ENCODE measurements at places on chromosomes 6 and 20.

GRCh38 chr6:43966374-43966658, 160.9 kb downstream of the MRPL14 start:
- DNase-seq, result no peak

- DNase-seq, result no peak
These were observed 25.1 kb downstream of the PSMG4 start for GRCh38 chr6:3283641-3284435.

- DNase-seq, result no peak
These were observed 73.9 kb downstream of the UBR2 start for GRCh38 chr6:42637681-42638080.

DNA sequence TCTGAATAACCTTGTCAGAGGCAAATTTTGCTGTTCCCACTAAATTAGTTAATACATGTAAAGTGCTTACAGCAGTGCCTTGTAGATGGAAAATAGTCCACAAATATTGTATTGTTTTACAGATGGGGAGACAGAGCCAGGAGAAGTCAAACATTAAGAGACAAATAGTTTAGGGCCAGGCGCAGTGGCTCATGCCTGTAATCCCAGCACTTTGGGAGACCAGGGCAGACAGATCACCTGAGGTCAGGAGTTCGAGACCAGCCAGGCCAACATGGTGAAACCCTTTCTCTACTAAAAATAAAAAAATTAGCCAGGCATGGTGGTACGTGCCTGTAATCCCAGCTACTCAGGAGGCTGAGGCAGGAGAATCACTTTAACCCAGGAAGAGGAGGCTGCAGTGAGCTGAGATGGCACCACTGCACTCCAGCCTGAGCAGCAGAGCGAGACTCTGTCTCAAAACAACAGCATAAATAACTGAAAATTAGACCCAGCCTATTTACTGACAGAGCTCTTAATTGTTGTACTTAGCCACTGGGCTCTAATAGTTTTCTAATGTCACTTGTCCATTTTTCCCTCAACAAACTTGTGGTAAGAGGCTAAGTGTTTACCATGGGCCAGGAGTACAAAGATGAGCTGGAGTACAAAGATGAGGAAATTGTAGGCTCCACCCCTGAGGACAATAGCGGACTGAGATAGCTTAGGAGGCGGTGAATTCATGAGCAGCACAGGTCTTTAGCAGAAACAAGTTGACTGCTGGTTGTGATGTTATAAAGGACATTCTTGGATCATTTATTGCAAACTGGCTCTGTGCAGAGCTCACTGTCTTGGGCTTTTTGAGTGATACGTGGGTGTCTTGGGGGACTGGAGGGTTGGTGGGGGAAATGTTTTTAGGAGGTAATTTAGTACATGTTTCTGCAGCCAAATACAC, 6.4 kb downstream of the ZSWIM3 start:
- DNase-seq, result no peak

DNA sequence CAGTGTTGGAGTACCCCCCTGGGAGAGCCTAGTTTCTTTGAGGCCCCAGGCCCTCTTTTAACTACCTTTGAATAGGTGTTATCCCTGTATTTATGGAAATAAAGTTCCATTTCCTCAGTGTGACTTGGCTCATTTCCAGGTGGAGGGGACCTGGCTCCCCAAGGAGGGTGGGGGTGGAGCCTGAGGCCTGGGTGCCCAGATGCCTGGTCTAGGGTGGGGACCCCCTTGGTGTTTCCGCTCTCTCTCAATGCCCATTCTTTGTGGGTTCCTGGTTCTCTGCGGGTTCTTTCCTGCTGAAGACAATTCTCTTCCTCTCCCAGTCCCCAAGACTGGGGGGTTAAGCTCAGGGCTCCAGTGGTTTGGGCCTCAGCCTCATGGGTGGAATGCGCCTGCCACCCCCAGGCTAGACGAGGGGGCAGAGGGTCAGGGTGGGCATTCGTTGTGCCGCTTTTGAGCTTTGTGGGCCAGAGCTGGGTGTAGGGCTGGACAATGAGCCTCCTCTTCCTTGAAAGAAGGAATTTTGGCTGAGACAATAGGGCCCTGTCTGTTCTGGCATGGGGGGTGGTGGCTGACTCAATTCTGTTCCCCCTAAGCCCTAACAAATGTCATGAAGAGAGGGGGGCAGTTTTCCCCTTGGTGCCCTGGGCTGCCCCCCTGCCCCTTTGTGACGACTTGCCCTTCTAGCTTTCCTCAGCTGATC, 686 bp upstream of the EGFL8 start:
- DNase-seq, result no peak

DNA sequence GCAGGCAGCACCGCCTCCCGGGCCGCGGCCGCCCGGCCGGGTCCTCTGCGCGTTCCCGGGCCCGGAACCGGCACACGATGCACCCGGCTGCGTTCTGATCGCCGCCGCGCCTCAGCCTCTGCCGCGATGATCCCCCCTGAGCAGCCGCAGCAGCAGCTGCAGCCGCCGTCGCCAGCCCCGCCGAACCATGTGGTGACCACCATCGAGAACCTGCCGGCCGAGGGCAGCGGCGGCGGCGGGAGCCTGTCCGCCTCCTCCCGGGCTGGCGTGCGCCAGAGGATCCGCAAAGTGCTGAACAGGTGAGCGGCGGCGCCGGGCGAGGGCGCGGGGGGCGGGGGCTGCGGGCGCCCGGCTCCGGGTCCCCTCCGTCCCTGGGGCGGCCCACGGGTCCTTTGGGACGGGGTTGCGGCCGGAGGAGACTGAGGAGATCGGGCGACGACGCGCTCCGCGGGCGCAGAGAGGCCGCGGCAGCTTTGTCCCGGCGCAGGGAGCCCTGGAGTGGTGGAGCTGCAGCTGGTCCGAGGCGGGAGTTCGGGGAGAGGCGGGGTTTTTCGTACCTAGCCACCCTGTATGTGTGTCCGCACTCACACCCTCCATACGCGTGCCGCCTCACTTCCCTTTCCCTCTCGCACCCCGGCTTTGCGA, 659 bp downstream of the SLC35F1 start:
- no peak for DNase-seq

DNA sequence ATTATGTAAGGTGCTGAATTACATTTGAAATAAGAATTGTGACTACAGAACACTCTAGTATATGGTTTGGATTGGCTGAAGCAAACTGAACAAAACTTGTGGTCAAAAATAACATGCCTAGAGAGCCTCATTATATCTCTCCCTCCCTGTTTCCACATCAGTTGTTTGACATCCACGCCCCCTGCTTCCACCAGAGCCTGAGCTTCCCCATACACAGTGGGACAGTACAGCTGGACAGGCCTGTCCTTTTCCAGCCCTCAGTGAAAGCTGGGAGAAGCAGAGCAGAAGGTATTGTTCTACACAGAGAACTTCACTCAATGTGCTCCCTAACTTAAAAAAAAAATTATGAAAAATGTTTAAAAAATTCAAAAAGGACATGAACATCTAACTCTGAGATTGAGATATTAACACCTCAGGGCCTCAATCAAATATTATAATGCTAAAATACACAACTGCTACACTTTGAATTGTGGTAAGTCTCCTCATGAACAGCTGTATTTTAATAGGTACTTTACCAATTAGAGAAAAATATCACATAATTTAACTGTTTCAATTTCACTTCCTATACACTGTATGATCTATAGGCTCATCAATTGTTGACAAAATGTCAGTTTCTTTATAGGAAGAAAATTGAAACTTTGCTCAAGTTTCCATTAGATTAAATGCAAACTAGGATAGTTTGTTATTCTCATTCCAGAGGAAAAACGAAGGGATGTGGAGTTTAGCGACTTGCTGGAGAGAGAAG, 44.9 kb upstream of the SCML4 start:
- DNase-seq, result no peak

DNA sequence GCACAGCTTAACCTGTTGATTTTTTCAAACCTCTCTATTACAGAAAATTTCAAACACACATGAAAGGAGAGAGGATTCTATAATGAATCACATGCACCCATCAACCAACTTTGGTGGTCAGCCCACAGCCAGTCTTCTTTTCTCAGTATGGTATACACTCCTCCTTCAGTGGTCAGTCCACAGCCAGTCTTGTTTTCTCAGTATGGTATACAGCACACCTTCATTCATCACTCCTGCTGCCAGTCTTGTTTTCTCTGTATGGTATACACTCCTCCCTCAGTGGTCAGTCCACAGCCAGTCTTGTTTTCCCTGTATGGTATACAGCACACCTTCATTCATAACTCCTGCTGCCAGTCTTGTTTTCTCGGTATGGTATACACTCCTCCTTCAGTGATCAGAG, 67.8 kb downstream of the SYNDIG1 start:
- no peak for DNase-seq

- no peak for DNase-seq
These were observed 537.5 kb downstream of the QKI start for GRCh38 chr6:163952005-163952404.
